ENCODE measurements at places on chromosomes 7 and 10.
A peak's percentile ranks its signal among the peaks of the same experiment; 100 is the strongest.

DNA sequence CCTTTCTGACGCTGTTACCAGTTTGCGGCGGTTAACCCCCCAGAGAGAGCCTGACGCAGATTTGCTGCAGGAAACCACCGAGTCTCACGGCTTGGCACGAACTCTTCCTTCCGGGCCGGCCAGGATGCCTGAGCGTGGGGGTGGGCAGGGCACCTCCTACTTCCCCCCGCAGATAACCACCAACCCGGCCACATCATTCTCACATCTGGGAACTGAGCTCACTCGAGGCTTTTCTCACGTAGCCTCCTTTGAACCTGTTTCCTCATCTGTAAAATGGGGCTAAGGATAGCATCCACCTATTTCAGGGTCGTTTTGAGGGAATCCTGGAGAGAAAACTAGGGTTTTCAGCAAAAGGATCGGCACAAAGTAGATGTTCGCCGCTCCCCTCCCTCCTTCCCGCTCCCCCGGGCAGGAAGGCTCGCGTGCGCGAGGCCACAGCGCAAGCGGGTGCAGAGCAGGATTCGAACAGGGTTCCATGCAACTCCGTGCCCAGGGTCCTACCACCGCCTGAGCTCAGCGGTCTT is 23.6 kb downstream of the DDIT4 start:
- DNase-seq: peak; percentile 93

DNA sequence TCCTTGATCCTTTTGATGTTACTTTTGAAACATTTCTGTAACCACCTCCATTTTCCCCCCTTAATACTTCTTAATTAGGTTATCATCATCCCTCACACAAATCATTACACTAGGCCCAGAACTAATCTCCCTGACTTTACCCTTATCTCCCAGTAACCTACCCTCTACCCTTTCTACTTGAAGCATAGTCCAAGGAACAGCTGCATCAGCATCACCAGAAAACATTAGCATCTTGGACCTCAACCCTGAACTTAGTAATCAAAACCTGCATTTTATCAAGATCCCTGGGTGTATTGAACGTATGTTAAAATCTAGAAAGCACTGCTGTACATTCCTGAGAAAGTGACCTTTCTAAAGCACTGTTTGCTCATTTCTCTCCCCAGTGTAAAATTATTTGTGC is 38.8 kb downstream of the MGAM2 start:
- no peak for DNase-seq

DNA sequence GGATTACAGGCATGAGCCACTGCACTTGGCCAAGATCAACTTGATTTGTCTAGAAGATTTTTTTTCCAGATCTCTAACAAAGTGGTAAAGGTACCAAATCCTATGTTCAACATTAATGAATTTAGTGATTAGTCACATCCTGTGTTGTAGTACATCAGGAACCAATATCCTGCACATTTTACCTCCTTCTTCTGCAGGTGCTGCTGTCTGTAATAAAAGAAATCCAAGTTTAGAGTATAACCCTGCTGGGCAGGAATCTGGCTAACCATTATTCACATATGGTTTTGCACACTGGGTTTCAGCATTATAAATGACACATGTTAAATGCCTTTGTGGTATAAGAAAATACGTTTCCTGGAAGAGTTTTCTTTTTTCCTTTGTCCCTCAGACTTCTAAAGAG is 10.8 kb downstream of the PARD3 start:
- no peak for DNase-seq

GRCh38 chr7:6530626-6531491 is 20.4 kb downstream of the GRID2IP start:
- DNase-seq: peak; percentile 77

- peak; percentile 74 for DNase-seq
Measured at GRCh38 chr10:133336577-133337369, at the start of gene CALY. CALY (minus strand) TSS chr10:133336896; CDS start chr10:133328989, 7,907 bp downstream.

All from activated CD8-positive, alpha-beta memory T cell treated with anti-CD3 and anti-CD28 coated beads, Interleukin-2, amount 50 U/mL, for 4 hours (primary cell).